ENCODE measurements at places on chromosomes 3 and 15. TPM values are rescaled to one million over a fixed set of nuclear protein-coding genes. Genes with fewer than 3 reads are reported as not detected.

The CASR gene
- not detected for polyA plus RNA-seq

The SCN11A gene
- polyA plus RNA-seq, result 0.05 TPM

The ADAMTS17 gene
- polyA plus RNA-seq, result 0.05 TPM

DNA sequence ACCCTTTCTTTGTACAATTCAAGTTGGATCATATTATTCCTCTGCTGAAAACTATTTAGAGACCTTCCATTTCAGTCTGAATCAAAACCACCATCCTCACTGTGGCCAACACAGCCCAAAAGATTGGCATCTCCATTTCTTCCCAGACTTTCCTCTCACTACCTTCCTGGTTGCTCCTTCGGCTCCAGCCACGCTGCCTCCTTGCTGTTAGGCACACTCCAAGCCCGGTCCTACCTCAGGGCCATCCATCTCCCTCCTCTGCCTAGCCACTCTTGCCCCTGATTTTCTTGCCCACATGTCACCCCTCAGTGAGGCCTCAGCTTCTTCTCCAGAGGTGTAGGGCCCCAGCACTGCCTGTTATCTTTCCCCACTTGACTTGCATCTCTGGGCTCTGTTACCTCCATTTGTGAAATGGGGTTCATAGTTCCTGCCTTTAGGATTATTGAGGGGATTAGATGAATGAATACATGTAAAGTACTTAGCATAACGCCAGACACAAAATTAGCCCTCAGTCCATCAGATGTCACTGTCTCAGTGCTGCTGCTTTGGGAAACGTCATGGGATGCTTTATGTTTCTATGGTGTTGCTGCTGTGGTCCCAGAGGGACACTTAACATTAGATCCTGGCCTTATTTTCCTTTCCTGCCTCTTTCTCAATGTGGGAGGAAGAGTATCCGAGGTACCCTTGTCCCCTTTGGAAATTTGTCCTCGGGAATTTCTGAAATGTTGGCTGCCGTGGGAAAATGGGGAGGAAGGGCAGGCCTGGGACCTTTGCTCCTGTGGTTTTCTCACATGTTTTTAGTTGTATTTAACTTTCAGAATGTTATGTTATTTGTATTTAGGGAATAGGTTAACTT is 31.3 kb downstream of the SNRK start:
- DNase-seq, result no peak

- no peak for DNase-seq
Measured at GRCh38 chr3:155034786-155035185, 45.3 kb upstream of the MME start.
